ENCODE measurements at places on chromosomes 16 and 17. TPM values are rescaled to one million over a fixed set of nuclear protein-coding genes. Genes with fewer than 3 reads are reported as not detected.

- DNase-seq = no peak
- H3K27me3 ChIP-seq = no peaks in the 10 kb centered on the region
- no peak overlapping the region for H3K27ac ChIP-seq
- H3K4me3 ChIP-seq = no peak overlapping the region
Measured at GRCh38 chr17:57379895-57380434, 123.6 kb downstream of the MSI2 start.

GRCh38 chr17:40148527-40148926 lies 8.2 kb downstream of the CASC3 start:
- H3K4me1 ChIP-seq = no peaks in the 10 kb centered on the region
- no peaks in the 10 kb centered on the region for H3K27me3 ChIP-seq
- H3K4me3 ChIP-seq = no peak overlapping the region
- no peak for DNase-seq

The KRT31 gene
- not detected for total RNA-seq

- H3K4me3 ChIP-seq = no peak overlapping the region
- H3K36me3 ChIP-seq = no peaks in the 10 kb centered on the region
- H3K27me3 ChIP-seq = no peaks in the 10 kb centered on the region
- H3K27ac ChIP-seq = no peak overlapping the region
- no peak for DNase-seq
- peaks cover 5% of the 10 kb centered on the region for H3K4me1 ChIP-seq
Measured at GRCh38 chr16:54546521-54546920, 259.9 kb upstream of the IRX3 start.

- no peaks in the 10 kb centered on the region for H3K27me3 ChIP-seq
- no peaks in the 10 kb centered on the region for H3K4me1 ChIP-seq
- no peak overlapping the region for H3K27ac ChIP-seq
- H3K4me3 ChIP-seq = no peak overlapping the region
Measured at GRCh38 chr17:78242024-78242742, 10.8 kb downstream of the TMEM235 start.

DNA sequence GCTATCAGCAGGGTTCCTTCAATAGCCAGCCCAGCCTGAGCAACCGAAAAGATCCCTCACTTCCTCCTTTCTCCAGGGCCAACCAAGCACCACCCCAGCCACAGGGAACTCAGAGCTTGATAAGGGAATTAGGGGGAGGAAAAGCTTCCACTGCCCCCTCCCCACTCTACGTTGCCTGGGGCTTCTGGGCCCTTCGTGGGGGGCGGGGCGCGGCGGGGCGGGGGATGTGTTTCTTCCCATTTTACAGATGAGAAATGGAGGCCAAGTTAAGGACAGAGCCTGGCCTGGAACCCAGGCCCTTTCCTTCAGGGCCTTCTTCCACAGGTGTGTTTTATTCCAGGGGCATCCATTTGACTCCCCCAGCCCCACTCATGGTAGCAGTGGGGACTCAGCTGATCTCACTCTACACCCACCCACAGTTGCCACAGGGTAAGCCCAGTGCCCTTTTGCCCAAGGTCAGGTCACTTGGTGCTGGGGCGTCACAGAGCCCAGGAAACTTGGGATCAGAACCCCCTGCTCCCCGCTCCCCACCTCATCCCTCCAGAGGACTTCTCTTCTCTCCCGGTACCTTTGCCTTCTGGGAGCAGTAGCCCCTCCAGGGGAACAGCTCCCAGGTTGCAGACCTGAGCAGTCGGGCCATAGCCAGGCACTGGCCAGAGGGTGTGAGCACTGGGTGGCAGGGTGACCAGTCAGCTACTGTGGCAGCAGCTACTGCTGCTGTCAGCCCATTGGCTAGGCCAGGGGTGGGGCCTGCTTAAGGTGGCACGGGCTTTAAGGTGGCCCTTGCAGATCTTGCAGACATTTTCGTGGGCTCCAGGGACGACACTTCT lies at the start of gene LDHD:
Gene LDHD (minus strand): TSS at position 700 of the 830 bp plus-strand sequence. CDS start 60 bp downstream, at position 640.
- DNase-seq = peak; percentile 86
- peak within 1 kb of the TSS; percentile 55 for H3K4me3 ChIP-seq
- H3K4me1 ChIP-seq = peaks cover 30% of the 10 kb centered on the region
- H3K27ac ChIP-seq = peak within 1 kb of the TSS; percentile 82
- H3K27me3 ChIP-seq = no peaks in the 10 kb centered on the region

DNA sequence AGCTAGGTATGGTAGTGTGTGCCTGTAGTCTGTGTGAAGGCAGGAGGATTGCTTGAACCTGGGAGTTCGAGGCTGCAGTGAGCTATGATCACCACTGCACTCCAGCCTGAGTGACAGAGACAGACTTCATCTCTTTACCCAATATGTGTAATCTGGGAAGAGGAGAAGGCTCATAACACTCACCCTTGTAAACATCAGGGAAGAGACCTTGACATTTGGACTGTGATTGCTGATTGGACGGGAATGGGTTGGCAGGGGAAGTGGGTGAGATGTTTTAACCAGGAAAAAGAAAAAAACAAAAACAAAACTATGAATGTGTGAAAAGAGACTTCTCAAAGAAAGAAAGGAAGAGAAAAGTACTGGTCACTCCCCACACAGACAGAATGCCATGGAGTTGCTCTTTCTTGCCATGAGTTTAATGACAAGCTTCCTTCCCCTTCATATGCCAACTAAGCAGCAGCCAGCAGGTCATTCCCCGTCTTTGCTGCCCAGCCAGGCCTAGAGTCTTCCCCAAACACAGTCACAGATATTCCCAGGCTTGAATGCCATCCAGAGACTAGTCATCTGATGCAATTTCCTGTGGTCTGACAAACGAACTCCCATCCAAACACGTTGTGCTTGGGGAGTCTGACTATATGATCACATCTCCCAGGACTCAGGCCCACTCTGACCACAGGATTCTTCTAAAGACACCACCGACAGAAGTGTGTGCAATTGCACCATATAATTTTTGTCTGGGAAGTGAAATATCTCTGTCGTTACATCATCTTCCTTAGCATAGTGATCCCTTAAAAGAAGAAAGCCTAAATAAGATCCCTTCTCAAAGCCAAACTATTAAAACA lies 3.6 kb upstream of the XAF1 start:
- H3K4me1 ChIP-seq = peaks cover 24% of the 10 kb centered on the region
- H3K27ac ChIP-seq = peak overlapping the region; percentile 62
- H3K27me3 ChIP-seq = no peaks in the 10 kb centered on the region
- peak; percentile 64 for DNase-seq
- no peak overlapping the region for H3K4me3 ChIP-seq

GRCh38 chr17:58215685-58216084 lies 3.4 kb downstream of the MKS1 start:
- H3K36me3 ChIP-seq = peaks cover 23% of the 10 kb centered on the region
- no peak overlapping the region for H3K27ac ChIP-seq
- no peaks in the 10 kb centered on the region for H3K27me3 ChIP-seq
- DNase-seq = no peak
- no peak overlapping the region for H3K4me3 ChIP-seq
- H3K4me1 ChIP-seq = peaks cover 16% of the 10 kb centered on the region

DNA sequence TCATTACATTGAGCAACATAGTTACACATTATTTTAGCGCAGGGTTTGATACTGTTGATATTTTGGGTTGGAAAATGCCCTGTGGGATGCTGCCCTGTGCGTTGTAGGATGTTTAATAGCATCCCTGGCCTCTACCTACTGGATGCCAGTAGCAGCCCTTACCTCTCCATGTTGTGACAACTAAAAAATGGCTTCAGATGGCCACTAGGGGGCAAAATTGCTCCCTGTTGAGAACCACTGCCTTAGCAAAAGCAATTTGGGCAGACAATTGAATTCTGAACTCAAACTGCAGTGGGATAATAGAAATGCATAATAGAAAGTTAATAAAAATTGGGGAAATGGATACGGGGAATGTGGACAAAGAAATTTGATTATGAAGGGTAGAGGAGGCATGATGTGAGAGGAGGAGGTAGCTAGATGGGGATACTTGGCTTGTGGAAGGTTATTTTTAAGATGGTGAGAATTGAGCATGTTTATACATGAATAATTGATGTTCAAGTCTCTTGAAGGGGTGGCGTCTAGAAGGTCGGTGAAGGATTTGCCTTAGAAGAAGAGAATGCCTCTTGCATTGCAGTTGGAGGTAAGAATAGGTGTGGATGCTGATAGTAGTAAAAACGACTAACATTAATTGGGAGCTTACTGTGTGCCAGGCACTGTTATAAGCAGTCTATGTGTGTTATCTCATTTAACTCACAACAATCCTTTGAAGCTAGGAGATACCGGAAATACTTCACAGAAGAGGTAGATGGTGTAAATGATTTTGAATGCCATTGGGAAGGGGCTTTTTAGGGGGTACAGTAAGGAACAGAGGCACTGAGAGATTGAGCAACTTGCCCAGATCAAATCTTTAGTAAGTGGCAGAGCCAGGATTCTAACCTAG lies 19.0 kb downstream of the HEATR9 start:
- no peak overlapping the region for H3K4me3 ChIP-seq
- H3K27ac ChIP-seq = no peak overlapping the region
- peak; percentile 45 for DNase-seq
- H3K4me1 ChIP-seq = peaks cover 3% of the 10 kb centered on the region
- no peaks in the 10 kb centered on the region for H3K27me3 ChIP-seq

- H3K27me3 ChIP-seq = no peaks in the 10 kb centered on the region
- H3K4me3 ChIP-seq = no peak overlapping the region
- H3K4me1 ChIP-seq = peaks cover 30% of the 10 kb centered on the region
- no peaks in the 10 kb centered on the region for H3K36me3 ChIP-seq
- peak overlapping the region; percentile 93 for H3K27ac ChIP-seq
Measured at GRCh38 chr17:58336456-58337209, 8.0 kb upstream of the TSPOAP1 start.

The TBC1D26 gene
- not detected for total RNA-seq
